ENCODE measurements at places on chromosomes 4 and X. TPM values are rescaled to one million over a fixed set of nuclear protein-coding genes. Genes with fewer than 3 reads are reported as not detected.
A peak's percentile ranks its signal among the peaks of the same experiment; 100 is the strongest.

The MUC7 gene
- not detected for total RNA-seq

The RGN gene
- total RNA-seq = 7.3 TPM

- DNase-seq = no peak
Observed at GRCh38 chr4:132026166-132026565, 1122.9 kb upstream of the PCDH10 start.

- no peak for DNase-seq
Observed at GRCh38 chrX:106615041-106615440, 3.3 kb downstream of the RADX start.

DNA sequence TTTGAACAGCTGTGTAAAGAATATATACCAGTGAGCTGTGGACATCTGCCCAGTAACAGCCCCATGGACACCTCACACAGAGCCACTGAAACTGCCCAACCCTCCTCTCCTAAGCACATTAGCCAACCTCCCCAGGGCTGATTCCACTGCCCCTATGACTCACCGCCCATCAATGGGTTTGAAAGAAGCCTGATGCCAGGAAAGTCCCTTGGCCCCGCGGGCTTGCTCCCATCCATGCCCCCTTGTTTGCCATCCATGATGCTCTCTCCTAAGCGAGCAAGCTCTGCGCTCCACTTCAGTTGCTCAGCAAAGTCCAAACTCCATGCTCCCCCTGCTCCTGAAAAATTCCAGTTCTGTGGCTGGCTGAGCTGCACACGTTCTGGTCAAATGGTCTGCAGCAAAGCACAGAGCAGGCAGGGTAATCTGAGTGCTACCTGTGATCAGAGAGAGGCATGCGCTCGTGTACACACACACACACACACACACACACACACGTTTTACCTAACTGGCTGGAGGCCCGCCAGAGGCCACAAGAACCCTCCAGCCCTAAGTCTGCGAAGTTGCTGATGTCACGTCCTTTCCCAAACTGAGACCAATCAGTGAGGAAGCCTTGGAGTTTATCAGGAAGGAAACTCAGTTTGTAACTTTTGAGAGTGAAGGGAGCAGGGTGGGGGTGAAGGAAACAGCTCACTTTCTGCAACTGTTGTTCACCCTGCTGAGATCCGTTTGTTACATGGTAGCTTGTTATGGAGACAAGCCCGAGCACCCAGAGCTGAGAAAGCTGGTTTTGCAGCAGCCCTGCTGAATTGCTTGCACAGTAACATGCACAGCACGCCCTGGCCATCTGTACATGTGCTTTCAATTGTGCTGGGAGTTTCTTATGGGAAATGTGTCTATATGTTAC lies at the start of gene ASB9:
Gene ASB9, minus strand, starts transcription at position 466 of the 904 bp plus-strand sequence. Its CDS starts 209 bp downstream, at position 257.
- no peak for DNase-seq

The FAM193A gene
- 17.0 TPM for total RNA-seq

- DNase-seq = no peak
Observed at GRCh38 chr4:137378393-137378792, 153.9 kb downstream of the PCDH18 start.

The ADH1A gene
- not detected for total RNA-seq

DNA sequence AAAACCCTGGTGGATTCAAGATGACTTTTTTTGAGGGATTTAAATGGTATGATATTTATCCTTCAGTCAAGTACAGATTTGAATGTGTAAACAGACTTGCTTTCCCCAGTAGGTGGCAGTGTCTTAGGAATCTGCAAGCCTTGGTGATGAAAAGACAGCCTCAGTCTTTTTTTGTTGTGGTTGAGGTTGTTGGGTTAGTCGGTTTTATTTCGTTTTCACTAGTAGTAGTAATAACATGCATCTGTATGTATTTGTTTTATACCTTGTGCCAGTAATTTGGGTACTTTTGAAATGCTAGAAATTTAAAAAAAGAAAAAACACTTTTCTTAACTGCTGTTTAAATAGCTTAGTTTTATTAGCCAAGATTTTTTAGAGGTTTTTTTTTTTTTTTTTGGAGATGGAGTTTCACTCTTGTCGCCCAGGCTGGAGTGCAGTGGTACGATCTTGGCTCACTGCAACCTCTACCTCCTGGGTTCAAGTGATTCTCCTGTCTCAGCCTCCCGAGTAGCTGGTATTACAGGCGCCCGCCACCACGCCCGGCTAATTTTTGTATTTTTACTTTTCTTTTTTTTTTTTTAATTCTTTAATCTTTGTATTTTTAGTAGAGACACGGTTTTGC lies 39.2 kb downstream of the COPS4 start:
- no peak for DNase-seq

The RTL5 gene
- total RNA-seq = 1.5 TPM

GRCh38 chr4:183430317-183430993 lies 14.0 kb upstream of the CDKN2AIP start:
- DNase-seq = peak; percentile 42

GRCh38 chrX:112008724-112009123 lies 73.9 kb downstream of the TRPC5 start:
- no peak for DNase-seq

- no peak for DNase-seq
Observed at GRCh38 chr4:26179316-26179760, 141.5 kb upstream of the RBPJ start.

DNA sequence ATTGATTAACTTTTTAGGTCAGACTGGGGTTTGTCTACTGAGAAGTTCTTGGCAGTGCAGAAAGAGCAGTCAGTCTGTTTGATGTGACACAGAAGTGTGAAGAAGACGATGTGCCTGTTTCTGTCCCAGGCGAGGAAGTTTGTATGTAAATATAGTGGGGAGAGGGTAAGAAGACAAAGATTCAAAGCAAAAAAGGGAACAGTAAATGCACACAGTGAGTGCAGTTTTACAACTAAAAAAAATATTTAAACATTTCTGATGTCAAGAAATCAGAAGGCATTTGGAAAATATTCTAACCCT lies 264.9 kb downstream of the RAPGEF2 start:
- DNase-seq = no peak

Data from right atrium auricular region (tissue), 2 donors.